ENCODE measurements at places on chromosomes 3 and 15. TPM values are rescaled to one million over a fixed set of nuclear protein-coding genes. Genes with fewer than 3 reads are reported as not detected.

TMEM266 gene
- total RNA-seq: not detected

- DNase-seq: peak; percentile 74
Measured at GRCh38 chr3:43411429-43411828, 125.1 kb downstream of the SNRK start.

DNA sequence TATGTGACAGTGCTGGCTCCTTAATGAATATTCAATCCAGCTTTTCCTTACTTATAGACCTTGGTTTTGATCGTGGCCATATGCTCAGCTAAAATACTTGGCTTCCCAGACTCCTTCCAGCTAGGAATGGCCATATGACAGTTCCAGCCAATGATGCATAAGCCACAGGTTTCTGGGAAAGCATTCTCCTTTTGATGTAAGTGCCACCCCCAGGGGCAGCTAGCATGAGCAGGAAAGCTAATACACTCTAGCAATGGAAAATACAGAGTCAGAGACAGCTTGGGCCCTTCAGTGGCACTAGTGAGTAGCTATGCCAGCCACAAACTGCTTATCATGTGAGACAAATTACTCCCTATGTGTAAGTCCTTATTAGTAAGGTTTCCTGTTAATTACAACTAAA lies 26.7 kb downstream of the TBC1D2B start:
- no peak for DNase-seq

GRCh38 chr3:51401735-51402134 lies 10.7 kb downstream of the RBM15B start:
- no peak for DNase-seq

DNA sequence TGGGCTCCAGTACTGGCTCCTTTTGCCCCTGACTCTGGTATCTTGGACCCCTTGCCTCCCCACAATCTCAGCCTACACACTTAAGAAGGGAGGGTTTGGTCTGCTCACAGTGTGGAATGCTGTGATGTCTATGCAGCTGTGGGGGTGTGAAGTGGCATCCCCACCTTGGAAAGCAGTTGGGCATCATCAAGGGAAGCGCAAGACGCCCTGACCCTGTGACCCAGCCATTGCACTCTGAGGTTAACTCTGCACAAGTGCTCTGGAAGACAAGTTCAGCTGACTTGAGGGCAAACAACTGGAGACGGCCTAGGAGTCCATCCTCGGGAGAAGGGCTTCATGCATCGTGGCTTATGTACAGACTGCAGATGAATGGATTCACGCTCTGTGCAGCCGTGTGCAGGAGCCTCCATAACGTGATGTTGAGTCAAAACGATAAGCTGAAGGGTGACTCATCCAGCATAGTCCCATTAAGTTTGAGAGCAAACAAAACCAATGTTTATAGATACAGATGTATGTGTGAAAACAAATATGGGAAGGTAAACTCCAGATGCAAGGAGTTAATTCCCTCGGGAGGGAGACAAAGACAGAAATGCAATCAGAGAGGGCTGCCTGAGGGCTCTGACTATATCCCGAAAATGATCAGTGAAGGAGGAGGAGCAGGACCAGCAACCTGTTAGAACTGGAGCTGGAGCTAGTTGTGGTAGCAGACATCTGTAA lies 86.8 kb downstream of the LSM3 start:
- no peak for DNase-seq

GRCh38 chr15:74517096-74517495 lies 23.9 kb upstream of the ARID3B start:
- DNase-seq: no peak

- no peak for DNase-seq
Measured at GRCh38 chr3:172711454-172711795, 558 bp upstream of the NCEH1 start.

GRCh38 chr15:64739156-64739555 lies 36.2 kb downstream of the RBPMS2 start:
- peak; percentile 15 for DNase-seq

GRCh38 chr15:43423793-43424192 lies 52.9 kb downstream of the TUBGCP4 start:
- no peak for DNase-seq

CPLX3 gene
- total RNA-seq: not detected

MEX3B gene
- total RNA-seq: 0.79 TPM

GRCh38 chr3:74041068-74041675 lies 416.4 kb upstream of the PDZRN3 start:
- DNase-seq: no peak

DNA sequence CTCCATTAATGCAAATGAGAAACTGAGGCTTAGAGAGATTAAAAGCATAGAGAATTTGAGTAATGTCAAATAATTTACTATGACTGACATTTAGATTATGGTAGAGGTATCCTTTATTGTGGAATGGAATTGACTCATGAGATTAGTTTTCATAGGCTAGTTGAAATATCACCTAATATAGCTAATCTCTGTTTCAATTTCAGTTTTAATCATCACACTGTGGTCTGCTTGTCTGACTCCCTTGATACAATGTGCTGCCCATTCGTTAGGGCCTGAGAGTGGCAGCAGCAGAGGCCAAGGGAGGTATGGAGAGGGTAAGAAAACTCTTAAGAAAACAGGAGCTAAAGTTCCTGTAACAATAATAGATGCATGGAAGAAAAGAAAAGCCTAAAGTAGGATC lies 13.2 kb upstream of the ZBTB20 start:
- no peak for DNase-seq

- DNase-seq: no peak
Measured at GRCh38 chr15:21260966-21261395, 179.3 kb downstream of the POTEB3 start.

TTC23 gene
- total RNA-seq: 45.3 TPM

GRCh38 chr3:125381743-125382142 lies 6.6 kb upstream of the ZNF148 start:
- no peak for DNase-seq

- no peak for DNase-seq
Measured at GRCh38 chr15:96670389-96670788, 339.9 kb downstream of the NR2F2 start.

FANCD2OS gene
- not detected for total RNA-seq

KIF9 gene
- total RNA-seq: 24.3 TPM

WNT5A gene
- total RNA-seq: 10.4 TPM

DNA sequence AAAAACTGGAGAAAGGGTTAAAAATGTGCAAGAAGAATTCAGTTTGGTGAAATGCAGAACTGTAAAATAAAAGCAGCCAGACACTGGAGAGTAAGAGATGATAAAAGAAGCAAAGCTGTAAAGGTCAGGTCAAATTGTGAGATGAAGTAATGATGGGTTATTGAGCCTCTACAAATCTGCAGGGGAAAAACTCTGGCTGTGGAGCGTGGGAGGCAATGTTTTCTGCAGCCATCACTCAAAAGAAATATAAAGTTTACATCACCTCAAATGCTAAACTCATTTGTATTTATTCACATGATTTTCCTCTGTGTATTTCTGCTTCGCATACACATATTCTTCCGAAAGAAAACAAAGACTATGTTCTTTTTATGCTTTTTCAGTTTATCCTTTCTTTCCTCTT lies 158.8 kb upstream of the GPR149 start:
- DNase-seq: no peak

TMC3 gene
- 0.40 TPM for total RNA-seq

DNA sequence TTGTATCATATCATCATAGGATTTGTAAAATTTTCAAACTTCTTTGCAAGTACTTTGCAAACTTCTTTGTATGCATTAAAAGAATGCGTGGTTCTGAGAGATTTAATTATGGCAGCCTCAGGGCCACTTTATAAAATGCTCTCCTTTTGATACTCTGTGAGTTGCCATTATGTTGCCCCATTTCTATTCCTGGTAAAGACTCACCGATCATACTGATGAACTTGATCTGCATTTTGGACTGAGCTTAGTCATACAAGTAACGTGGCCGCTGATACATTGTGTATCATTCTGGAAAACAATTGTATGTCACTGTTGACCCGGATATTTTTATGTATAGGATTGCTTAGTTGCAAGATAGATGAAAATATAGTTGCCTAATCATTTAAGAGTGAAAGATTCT lies 38.8 kb downstream of the AKAP13 start:
- no peak for DNase-seq

DNA sequence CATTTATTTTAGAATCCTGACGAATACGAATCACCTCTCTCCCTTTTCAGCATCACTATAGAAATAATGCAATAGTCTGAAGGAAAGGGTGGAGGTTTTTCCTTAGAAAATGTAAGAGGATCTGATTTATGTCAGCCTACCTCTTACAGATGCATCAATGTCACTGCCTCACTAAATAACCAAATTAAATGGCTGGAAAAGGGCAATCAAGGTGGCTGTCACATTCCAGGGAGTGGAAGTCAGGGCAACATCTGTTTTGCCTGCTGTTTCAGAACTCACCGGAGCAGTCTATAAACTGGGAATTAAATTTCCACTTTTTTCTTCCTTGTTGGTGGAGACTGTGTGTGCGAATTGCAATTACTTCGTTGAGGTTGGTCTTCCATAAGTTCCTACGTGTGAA lies 299.3 kb upstream of the PDZRN3 start:
- DNase-seq: no peak

DNA sequence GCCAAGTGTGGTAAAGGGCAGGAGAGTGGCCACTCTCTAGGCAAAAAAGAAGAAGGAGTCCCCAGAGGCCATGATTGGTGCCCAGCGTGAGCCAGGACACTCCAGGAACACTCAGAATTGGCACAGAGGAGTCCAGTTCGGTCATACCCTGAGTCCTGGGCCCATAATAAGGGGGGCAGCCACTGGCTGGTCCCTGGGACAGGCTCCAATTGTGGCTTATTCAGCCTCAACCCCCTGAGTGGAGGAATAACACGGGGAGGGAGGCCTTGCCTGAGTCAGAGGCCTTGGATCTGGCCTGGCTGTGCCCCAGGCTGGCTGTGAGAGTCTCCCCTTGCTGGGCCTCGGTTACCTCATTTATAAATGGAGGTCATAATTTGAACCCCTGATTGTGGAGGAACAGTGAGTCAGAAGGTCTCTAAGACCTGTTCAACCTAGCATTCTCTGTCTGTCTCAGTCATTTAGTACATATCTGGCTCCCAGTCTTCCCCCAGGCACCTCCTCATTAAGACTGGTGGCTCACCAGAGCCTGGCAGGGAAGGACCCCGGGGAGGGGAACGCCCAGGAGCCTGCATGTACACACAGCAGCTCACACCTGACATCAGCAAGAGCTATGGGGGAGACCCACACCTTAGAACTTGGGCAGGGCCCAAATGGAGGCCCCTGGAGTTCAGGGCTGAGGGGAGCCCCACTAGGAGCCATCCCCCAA lies 95.9 kb upstream of the ATP2B2 start:
- peak; percentile 65 for DNase-seq

DNA sequence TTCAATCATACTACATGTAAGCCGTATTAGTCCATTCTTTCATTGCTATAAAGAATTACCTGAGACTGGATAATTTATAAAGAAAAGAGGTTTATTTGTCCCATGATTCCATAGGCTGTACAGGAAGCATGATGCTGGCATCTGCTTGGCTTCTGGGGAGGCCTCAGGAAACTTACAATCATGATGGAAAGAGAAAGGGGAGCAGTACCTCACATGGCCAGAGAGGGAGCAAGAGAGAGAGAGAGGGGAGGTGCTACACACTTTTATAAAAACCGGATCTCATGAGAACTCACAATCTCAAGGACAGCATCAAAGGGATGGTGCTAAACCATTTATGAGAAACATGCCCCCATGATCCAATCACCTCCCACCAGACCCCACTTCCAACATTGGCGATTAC lies 14.3 kb upstream of the CLASP2 start:
- DNase-seq: no peak

DNA sequence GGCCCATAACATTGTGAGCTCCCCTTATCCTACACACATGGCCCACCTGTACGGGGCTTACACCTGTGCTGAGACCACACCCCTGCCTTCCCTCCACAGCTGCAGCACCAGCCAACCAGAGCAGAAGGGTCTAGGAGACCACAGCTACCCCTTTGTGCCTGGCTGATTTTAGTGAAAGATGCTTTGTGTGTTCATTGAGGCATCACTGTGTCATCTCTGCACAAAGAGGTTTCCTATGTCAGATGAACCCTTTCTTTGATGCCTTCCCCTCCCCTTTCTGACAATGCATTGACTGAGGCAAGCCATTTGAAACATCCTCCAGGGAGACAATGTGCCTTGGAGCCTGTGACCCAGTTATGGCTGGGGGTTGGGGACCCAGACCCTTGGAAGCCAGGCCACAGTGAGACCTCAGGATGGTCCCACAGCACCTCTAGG lies 54.9 kb upstream of the SLC7A14 start:
- no peak for DNase-seq

Data from thyroid gland (tissue), 4 donors.